Calu3 (cell line): ENCODE measurements at places on chromosomes 2 and 18. TPM values are rescaled to one million over a fixed set of nuclear protein-coding genes. Genes with fewer than 3 reads are reported as not detected.

MAP3K19 gene
- total RNA-seq = not detected in 2 replicates

ATP6V1B1 gene
- total RNA-seq = not detected in 2 replicates

ATIC gene
- total RNA-seq = 206 and 219 TPM in 2 replicates

SIX3 gene
- not detected in 2 replicates for total RNA-seq

TTR gene
- total RNA-seq = 0.87 and 1.7 TPM in 2 replicates

CDH19 gene
- 0.27 and 0.33 TPM in 2 replicates for total RNA-seq

DNA sequence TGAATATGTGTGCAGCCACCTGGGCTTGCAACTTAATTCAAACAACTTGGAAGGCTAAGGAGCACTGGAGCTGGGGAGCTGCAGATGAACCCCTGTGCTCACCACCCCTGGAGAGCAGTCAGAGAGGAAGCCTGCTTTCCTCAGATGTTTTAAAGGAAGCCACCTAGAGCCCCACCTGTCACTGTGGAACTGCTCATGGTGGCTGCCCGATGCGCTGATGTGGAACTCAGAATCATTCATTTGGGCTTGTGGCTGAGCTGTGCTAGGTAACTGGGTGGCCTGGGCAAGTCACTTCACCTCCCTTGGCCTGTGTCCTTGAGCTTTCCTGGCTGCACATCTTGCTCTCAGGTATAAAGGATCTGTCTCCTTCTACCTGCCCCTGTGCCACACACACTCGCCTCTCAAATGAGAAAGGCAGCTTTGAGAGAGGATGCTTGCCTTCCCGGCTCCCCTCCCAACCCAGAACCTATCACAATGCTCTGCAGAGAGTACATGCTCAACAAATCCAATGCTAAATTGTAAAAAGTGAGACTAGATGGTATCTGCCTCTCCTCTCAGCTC, 41.3 kb downstream of the BCL11A start:
- no peak for DNase-seq

DNA sequence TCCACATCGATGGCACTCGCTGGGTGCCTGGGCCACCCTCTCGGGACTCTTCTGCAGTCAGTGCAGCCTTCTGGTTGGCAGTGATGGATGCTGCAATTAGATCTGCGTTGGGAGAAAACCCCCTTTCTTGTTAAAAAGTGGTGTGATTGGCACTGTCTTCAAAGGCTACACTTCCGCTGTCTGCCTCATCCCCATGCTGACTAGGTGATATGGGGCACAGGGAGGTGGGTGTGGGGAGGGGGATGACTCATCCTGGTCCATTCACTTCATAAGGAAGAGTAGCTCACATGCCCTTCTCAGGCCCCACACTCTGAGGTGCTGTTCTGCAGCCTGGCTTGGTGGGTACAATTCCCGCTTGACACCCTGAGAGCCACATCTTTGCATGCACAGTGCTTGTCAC, 77.4 kb downstream of the THNSL2 start:
- DNase-seq = no peak

DNA sequence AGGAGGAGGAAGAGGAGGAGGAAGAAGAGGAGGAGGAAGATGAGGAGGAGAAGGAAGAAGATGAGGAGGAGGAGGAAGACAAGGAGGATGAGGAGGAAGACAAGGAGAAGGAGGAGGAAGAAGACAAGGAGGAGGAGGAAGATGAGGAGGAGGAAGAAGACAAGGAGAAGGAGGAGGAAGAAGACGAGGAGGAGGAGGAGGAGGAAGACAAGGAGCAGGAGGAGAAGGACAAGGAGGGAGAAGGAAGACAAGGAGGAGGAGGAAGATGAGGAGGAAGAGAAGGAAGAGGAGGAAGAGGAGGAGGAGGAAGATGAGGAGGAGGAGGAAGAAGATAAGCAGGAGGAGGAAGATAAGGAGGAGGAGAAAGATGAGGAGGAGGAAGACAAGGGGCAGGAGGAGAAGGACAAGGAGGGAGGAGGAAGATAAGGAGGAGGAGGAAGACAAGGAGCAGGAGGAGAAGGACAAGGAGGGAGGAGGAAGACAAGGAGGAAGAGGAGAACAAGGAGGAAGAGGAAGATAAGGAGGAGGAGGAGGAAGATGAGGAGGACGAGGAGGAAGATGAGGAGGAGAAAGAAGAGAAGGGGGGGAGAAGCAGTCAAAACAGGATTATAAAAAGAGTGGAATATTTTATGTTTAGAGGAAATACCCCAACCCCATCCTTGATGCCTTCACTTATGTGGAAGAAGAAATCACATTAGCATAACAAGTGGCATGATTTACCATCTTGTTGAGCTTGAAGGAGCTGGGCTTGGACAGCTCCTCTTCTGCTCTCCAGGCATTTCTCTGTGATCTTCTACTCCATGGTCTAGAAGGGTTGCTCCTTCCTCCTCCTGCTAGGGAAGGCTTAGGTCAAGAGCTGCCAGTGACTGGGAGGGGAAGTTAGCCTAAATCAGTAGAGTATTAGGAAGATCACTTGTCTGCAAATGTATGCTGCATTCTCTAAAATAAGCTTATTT, 45.3 kb upstream of the KCTD1 start:
- DNase-seq = no peak

DNA sequence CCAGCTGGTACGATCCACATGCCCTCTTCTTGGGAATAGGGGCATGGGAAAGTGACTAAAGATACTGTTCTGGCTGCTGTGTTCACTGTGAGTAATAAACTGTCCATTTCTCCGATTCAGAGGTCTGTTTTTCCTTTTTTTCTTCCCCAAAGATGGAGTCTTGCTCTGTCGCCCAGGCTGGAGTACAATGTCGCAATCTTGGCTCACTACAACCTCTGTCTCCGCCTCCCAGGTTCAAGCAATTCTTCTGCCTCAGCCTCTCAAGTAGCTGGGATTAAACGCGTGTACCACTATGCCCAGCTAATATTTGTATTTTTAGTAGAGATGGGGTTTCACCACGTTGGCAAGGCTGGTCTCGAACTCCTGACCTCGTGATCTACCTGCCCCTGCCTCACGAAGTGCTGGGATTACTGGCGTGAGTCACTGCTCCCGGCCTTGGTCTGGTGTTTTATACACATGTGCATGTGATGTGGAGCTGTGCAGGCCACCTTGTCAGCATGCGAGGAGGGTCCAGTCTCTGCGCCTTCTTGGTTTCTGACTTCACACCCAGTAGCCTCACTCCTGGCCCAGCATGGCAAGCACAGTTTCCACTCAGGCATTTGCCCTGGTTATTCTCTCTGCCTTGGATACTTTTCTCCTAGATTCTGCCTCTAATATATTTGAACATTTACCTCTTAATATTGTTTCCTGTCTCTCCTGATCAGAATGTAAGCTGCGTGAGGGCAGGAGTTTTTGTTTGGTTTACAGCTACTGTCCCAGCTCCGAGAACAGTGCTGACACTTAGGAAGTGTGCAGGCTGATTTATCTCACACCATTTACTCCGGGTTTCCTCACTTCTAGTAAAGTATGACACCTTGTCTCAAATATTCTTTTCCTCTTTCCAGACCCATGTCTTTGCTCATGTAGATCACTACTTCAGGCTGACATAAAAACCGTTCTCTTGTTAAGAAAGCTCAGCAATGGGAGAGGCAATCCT, 19.7 kb downstream of the PTPN18 start:
- DNase-seq = no peak

DNA sequence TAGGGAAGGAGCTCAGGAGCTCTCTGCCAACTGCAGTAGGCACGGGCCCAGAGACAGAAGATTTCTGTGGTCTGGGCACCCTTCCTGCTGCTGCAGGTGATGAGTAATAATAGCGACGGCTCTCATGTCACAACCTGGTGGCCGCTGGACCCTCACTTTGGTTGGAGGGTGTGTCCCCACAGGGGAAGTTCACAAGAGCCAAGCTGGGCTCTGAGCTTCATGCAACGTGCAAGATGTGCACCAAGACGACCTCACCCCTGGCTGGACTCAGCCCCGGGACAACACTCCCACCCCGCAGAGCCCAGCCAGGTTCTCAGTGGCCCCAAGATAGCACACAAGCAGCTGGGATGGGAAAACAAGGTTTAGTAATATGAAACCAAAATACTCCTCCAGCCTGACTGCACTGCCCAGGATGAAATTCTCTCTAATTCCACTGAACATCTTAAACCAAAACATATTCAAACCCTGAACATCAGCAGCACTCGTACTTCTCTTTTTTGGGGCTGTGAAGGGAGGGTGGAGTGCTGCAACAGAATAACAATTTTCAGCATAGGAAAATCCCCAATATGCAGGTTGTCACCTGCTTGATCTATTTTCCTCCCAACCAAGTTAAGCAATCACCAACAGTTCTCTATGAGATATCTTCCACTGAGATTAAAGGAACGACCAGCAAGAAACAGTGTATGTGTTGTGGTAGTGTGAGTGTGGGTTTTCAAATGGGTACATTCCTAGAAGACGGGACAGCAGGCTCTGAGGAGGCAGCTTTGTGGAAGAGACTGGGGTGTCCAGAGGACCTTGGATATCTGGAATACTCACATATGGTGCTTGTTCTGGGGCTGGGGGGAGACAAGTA, 26.5 kb downstream of the BCL2 start:
- DNase-seq = no peak

GRCh38 chr2:236661762-236662110, 92.1 kb downstream of the ACKR3 start:
- DNase-seq = no peak

DNA sequence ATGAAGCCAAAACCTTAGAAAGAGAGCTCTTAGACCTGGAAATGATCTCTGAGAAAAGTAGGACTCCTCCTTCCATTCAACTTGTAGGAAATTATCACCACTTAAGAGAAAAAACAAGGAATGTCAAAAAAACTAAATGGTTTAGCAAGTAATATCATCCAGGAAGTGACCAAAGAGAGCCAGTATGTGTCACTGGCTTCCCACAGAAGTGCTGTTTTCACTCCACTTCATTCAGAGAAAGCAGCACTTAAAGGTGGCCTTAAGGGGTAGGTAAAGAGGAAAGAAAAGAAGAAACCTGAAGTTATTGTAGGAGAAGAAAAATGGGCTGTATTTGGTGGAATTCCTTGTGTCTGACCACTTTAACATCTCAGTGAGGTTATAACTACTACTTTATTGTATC, 414.4 kb upstream of the ETAA1 start:
- DNase-seq = no peak

DNA sequence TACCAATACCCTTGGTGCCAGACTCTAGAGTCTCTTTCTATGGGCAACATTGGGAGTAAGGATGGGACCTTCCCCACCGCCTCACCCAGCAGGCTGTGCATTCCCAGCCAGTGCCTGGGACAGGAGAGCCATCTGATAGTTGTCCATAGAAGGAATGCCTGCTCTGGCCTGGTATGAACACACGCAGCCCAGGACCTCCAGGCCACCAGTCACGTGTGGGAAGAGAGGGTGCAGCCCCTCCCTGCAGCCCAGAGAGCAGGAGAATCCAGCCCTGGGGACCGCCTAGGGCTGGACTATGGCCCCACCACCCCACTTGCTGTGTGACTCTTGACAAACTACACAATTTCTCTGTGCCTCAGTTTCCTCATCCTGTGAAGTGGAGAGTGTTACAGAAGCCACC, 52.5 kb upstream of the ID2 start:
- DNase-seq = no peak

- peak; percentile 82 for DNase-seq
Observed at GRCh38 chr2:42047488-42048298, at the start of gene PKDCC. Gene PKDCC, plus strand, starts transcription at chr2:42048021. Its CDS starts 179 bp downstream, at chr2:42048200.

GRCh38 chr2:118988706-118989105, 46.7 kb downstream of the MARCO start:
- no peak for DNase-seq

- peak; percentile 46 for DNase-seq
Observed at GRCh38 chr18:5238371-5238976, 41.4 kb upstream of the AKAIN1 start.

DNA sequence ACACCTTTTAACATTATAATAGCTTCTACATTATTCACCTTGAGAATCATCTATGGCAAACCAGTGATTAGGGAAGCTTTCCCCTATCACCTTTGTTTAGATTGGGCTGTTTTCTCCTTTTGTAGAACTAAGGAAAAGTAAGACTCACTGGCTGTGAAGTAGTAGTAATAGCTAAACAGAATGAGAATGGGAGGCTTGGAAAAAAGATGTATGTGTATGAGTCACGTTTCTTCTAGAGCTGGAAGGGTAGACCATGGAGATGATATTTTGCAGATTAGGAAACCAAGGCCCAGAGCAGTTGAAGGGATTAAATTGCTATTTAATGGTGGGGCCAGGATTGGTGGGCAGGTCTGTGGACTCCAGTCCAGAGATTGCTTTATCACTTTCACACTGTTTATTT, 214.5 kb downstream of the MCFD2 start:
- DNase-seq = no peak
